ENCODE measurements at places on chromosomes 6 and 20.

GRCh38 chr6:43772681-43773049 is 2.7 kb downstream of the VEGFA start:
- no peak for DNase-seq

DNA sequence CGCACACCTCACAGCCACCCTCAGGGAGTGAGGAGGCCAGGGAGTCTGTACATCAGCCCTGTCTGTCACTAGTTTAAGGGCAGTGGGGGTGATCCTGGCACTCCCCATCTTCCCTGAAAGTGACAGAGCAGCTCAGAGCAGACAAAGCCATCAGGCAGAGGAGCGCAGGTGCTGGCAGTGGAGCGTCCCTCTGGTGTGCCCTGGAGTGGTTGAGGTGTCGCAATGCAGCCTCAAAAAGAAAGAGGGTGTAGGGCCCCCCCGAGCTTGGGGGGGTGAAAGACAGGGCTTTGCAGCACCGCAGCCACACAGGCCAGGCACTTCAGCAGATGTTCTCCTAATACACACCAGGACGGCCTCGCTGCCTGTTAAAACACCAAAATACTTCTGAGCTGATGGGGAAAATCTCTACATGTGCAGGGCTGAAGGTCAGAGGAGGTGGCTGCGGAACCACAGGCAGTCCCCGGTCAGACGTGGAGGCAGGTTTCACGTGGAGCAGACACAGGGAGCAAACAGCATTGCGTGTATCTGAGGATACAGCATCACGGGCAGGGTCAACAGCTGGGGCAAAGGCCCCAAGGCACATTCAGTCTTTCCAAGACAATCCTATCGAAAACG is 69.5 kb downstream of the PREX1 start:
- no peak for DNase-seq

DNA sequence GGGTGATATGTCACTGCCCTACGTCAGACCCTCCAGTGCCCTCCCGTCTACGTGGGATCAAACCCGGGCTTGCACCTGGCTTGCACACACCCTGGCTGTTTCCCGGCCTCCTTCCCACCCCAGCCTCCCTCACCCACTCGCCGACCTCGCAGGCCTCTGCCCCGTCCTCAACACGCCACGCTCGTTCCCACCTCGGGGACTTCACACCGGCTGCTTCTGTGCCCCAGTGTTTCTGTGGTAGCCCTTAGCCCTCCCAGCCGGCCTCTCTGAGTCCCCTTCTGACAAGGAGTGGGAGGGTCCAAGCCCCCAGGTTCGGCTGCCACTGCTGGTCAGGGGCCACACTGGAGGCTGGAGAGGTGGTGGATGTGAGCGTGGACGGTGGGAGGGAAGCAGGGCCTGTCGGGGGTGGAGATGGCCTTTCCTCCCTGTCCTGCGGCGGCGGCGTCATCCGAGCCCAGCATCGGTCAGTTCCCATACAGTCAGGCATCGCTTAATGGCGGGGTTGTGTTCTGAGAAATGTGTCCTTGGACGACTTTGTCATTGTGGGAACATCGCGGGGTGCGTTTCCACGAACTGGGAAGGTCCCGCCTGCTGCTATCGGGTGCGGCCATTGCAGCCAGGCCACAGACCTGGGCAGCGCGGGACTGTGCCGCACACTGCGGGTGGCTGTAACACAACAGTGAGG is 11.4 kb upstream of the KIF25 start:
- DNase-seq: no peak

DNA sequence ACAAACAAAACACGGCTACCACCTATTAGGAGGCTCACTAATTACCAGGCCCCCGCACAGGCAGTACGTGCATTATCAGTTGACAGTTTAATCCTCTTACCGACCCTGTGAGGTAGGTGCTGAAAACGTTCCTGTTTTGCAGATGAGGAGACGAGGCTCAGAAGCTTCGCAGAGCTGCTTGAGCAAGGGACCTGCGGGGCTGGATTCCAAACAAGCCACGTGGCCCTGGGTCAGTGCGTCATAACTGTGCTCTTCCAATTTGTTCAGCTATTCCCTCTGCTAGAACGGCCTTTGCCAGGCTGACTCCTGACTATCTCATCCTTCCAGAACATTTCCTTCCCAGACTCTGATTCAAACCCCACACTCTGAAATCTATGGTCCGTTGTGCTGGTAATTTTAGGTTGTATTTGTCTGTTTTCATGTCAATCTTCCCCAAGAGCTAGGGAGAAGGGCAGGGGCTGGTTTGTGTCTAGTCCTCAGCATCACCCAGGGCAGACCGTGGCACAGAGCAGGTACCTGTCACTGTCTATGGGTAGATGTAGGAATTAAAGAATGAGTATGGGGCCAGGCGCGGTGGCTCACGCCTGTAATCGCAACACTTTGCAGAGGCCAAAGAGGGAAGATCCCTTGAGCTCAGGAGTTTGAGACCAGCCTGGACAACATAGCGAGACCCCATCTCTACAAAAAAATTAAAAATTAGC is 28.8 kb upstream of the TLDC2 start:
- DNase-seq: peak; percentile 85

DNA sequence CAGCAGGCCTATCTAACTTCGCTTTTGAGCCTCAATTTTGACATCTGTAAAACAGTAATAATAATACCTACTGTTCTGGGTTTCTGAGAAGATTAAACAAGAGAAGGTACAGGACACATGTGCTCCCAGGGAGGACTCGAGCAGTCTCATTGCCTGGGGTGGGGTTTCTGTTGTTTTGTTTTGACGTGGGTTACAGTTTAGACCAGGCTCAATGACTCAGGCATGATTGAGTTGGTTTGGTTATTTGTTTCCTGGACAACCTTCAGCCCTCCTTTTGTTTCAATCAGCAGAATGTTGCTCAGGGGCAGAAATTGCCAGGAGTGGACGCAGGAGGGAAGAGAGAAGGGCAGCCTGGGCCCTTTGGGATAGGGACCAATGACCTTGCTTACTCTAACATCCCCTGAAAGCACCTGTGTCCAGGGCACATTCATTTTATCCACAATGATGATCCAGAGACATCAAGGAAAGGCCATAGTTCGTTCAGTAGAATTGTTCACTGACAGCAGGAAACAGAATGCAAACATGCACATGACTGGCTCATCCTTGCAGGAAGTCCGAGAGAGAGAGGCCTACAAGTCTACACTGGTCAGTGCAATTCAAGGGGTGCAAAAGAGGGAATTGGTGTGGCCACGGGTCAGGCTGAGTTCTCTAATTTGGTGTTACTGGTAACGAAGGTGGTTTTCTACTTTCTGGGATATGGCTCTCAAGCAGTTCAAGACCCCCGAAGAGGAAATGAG is 74.5 kb upstream of the MRPS10 start:
- peak; percentile 78 for DNase-seq

DNA sequence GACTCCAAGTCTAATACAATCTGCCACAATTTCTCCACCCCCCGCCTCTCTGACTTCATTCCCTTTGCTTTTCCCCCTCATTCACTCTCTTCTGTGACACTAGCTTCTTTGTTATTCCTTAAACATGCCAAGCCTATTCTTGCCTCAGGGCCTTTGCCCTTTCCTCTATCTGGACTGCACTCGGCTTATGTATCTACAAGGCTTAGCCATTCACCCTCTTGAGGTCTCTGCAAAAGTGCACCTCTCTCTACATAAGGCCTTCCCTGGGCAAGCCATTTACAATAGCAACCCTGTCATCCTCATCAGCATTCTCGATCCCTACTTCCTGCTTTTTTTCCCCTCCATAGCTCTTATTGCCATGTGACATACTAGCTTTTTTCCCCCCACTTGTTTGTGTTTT is 168.9 kb downstream of the PDSS2 start:
- DNase-seq: no peak

GRCh38 chr6:147222160-147222838 is 18.1 kb downstream of the STXBP5 start:
- peak; percentile 17 for DNase-seq

DNA sequence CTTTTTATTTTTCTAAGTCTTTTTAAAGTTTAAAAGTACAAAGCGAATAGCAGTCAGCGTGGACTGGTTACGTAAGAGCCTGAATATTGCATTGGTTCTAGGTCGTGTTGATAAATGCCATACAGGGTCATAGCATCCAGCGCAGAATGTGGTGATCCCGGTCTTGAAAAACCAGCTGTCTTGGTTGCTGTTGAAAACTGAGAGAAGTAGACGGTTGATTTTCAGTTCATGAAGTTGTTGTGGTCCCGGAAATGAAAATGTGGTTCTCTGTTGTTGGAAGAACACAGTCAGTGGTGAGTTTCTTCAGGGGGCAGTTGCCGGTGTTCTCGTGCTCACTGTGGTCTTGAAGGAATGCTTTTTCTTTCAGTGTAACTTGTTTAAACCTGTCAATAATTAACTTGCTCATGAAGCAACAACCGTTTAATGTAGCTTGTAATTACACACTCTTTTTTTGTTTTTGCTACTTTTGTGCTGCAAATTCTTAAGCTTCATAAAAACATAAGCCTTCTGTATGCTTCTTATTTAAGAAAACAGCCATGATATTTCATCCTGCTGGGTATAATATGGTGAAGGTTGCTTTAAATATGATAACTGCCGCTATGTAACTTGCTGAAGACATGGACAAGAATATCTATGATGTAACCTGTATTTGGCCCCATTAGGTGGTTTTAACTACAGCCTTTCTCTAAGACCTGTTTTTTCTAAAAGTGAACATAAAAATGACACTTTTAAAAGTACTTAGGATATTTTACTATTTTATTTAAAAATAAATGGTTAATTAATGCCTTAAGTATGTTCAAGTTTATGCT is 64.8 kb upstream of the KIF25 start:
- DNase-seq: peak; percentile 25

Data from AG20443 (cell line).